ENCODE measurements at places on chromosomes 3 and 15.

DNA sequence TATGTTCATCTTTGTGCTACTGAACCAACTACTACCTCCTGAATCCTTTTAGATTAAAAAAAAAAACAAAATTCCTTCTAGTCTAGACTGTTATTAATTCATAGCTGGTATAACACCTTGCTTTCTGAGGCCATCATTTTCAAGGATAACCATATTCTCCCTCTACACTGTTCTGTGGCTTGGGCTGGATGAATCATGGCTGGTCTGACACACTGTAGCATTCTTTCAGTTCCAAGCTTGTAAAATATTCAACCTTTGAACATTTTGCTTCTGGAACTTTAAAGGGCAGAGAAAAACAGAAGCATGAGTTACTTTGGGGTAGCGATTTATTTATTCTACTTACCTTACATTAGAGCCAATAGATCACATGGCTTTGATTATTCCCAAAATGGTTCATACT is 7.6 kb downstream of the HSPBAP1 start:
- peak; percentile 33 for DNase-seq

GRCh38 chr3:120741837-120742197 is 499 bp downstream of the RABL3 start:
- DNase-seq = peak; percentile 13

DNA sequence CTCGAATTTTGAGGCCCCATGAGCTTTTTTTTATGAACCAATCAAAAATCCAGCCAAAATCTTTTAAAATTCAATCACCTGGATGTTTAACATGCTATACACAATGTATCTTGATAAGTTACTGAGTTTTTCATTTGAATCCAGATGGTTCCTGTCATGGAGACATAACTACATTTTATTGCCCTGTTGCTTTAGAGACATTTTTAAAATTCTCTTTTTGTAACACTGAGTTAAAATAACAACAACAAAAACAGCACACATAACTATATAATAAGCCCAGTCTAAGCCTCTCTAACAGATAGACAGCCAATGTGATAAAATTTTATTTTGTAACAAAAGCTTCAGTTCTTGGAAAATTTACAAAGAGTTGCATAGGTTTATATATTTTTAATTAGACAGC is 1.8 kb downstream of the PROK2 start:
- DNase-seq = no peak

DNA sequence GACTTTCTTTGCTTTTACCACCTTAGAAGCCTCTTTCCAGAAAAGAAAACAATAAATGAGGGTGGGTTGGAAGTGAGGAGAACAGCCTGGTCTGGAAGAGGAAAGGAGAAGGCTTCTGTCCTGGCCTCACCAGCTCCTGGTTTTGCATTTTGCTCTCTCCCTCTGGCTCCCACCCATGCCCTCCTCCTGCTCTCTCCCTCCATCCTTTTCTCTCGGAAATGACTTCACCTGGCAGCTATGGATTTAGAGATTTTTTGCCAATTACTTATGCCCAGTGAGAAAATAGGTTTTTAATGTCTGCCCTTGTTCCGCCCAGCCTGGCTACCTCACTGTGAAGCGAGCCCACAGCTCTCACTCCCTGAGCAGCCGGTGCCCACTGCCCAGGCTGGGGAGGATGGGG is 77.9 kb upstream of the NTRK3 start:
- peak; percentile 45 for DNase-seq

DNA sequence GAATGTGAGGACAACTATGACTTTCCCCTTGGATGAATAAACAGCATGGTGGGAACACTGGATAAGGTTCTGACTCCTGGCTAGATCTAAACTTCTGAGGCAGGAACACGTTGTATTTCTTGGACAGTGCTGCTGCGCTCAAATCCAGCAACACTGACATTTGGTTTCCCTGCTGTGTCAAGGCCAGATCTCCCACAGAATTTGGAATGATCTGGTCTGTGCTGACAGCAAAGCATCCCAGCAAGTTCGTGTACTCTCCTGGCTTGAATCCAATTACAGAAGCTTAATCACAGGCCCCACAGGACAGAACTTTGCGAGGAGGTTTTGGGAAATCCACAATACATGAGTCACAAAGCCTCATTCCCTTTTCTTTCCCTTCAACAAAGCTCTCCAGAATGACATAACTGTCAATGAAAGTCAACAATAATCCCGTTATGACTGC is 92.5 kb downstream of the ADAMTS9 start:
- peak; percentile 99 for DNase-seq

GRCh38 chr3:14262212-14262611 is 83.6 kb downstream of the LSM3 start:
- DNase-seq = no peak

- DNase-seq = no peak
Measured at GRCh38 chr3:141379250-141379966, 11.1 kb downstream of the ZBTB38 start.

GRCh38 chr3:24661175-24661584 is 166.5 kb upstream of the THRB start:
- no peak for DNase-seq

GRCh38 chr15:88335074-88335473 is 78.5 kb upstream of the NTRK3 start:
- DNase-seq = no peak

DNA sequence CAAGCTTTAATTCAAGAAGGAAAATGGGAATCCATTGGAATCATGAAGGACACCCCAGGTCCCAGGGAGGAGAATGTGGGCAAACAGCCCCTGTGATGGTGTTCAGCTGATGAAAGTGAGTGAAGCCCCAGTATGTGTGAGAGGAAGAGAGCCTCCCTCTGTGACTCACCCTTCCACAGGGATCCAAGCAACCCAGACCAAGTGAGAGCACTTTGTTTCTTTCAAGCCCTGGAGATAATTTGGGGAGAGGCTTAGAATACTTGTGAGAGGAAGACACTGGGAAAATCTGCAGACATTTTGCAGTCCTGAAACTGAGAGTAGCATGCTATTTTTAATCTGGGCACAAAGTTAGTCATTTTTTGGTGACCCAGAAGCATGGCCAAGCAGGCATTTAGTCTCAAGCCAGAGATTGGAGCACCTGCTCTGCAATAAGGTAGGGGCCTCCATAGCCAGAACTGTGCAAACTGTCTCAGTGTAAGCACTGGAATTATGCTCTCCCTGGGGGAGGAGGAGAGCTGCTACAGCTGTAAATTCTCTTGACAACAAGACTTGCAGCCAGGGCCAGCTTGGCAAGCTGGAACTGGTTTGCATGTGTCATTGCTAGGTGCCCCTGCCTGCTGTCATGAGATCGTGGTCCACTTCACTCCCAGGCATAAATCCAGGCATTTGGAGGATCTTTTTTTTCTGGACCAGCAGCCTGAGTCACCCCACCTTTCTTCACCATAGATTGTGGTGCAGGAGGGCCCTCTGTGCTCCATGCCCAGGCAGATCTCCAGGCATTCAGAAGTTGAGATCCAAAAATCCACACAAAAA is 537.8 kb upstream of the DPPA4 start:
- DNase-seq = no peak

DNA sequence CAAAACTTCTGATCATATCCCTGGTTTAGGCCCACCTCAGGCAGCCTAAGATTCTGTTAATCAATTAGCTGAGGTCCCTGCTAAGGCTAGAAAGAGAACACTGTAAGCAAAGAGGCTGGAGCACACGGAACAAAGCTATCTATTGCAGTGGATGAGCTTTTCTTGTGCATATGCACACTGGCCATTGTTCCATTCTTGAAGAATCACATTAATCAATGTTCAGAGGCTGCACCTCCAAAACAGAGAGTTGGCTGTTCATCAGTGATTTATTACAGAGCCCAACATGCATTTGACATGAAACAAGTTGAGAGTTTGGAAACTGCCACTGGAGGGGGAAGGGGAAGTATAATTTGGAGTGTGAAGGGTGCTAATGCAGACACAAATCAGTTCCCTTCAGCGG is 873.0 kb downstream of the ROBO1 start:
- no peak for DNase-seq

DNA sequence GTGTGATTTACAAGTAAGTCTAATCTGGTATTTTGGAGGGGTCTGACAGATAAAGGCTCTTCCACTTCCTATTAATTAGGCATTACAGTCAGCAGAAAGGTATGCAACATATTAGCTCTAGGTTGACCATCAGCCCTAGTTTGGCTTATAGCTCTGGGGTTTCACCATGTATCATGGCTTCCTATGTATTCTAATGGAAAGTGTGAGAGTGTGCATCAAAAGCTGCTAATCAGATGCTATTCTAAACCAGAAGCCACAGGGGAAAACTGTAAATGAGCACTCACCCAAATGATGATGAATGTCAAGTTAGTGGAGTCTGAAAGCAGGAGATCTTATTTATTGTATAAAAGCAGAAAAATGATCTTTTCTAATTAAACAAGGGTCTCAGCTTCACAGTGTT is 149.2 kb upstream of the MITF start:
- no peak for DNase-seq

GRCh38 chr3:10015461-10015904 is 10.8 kb upstream of the FANCD2 start:
- peak; percentile 91 for DNase-seq

DNA sequence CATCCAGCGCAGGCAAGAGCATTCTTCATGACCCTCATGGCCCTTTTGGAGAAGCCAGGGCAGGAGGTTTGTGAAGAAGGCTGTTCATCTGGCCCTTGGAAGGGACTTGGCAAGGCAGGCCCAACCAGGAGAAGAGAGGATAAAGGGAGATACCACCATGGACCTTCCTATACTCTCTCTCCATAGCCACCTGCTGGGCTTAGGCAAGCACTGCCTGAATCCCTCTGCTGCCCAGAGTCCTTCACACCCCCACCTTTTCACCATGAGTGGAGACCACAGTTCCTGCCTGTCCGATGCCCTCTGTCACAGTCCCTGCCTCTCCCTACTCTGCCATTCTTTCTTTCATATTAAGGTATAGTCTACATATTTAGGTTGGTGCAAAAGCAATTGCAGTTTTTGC is 10.6 kb upstream of the SFMBT1 start:
- no peak for DNase-seq

All from stromal cell of bone marrow (primary cell).